Activated naive CD8-positive, alpha-beta T cell treated with anti-CD3 and anti-CD28 coated beads, Interleukin-2, amount 50 U/mL, for 16 hours (primary cell): ENCODE measurements at places on chromosomes 1 and 21.
A peak's percentile ranks its signal among the peaks of the same experiment; 100 is the strongest.

DNA sequence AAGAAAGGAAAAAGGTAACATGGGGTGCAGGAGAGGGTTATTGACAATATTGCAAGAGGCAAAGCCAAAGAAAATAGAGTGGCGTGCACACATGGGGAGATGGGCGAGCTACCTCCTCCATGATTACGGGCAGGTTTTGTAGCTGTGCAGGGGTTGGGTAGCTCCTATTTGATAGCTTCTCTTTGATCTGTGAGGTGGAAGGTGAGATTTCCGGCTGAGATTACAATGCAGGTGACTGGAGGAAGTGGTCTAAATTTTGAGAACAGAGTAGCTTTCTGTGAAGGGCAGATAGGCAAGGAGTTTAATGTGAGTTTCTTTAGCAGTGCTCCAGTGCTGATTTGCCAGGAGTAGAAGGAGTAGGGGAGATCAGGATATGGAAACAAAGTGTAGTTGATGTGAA lies 263.4 kb downstream of the PLA2G4A start:
- DNase-seq = no peak

DNA sequence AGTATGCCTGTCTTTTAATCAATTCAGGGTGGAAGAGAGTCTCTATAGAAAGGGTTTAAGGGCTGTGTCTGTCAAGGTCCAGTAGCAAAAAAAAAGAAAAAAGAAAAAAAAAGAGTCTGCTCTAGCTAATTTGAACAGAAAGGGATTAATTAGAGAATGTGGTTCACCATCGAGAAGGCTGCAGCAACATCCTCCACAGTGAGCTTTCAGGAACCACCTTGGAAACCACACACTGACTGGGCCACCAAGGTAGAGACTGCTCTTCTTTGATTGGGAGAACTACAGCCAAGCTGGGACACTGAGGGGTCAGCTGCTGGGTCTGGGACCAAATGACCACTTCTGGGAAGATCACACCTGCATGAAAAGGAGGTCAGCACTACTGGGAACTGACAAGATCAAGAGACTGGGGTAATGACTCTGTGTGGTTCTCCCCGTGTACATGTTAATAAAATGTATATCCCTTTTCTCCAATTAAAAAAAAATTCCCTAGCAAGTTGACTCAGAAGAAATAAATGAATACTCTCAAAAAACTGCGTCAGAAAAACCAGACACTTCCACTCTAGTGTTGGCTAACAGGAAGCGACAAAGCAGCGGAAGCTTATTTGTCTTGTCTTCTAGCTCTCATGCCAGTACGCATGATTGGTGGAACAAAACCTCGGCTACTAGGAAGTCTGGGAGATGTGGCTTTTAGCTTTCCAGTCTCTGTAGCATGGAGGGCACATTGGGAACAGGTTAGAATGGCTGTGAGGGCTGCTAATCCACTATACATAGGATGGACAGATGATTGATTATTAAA lies 60.0 kb upstream of the IVNS1ABP start:
- DNase-seq = no peak

DNA sequence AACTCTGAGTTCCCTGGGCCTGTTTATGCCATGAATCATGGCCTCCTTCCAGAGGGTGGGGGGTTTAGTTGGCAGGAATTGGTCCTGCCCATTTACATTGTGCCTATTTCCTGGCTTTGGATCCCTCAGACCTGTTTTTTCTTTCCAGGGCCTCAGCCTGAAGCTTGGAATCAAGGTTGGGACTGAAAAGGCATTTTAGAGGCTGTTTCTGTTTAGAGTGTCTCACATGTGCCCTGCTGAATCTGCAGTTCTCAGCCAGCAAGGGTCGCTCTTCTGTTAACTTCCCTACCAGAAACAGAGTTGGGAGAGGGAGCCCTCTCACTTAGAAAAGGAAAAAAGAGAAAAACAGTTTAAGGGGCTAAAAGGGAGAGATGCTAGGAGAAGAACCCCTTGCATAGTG lies 191.1 kb downstream of the PTPRC start:
- no peak for DNase-seq

DNA sequence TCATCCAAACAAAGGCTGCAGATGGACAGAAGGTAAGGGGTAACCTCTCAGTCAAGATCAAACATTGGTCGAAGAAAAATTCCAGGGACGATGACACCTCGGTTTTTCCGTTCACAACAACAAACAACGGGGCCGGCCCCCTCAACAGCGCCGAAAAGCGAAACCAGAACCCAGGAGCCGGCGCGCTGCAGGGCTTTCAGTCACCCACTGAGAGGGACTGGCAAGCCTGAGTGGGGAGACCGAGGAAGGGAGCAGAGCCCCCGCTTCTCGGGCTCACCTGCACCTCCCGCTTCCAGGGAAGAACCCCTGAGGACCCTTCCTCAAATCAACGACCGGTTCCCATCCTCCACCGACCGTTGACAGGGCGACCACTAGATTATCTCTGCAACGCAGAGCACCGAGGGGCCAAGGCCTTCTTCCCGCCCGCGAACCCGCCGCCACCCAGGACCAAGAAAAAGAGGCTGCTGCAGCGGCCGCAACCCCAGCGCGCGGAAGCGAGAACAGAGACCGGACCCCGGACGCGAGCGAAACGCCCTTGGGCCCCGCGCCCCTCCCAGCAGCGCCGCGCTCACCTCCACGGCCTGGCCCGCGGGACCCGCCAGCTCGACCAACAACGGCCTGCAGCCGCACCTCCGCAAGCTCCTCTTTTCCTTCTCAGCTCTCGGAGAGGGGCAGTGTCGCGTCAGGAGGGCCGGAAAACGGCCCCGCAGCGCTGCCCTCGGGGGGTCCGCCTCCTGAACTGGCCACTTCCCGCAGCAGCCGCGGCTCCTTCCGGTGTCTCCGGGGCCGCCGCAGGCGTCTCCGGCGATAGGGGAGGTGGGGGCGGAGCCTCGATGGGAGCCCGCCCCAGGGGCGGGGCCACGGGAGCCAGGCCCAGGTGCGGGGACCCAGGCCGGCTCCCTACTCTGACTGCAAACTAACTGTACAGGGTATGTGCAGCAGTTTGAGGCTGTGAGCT lies at the start of gene USP33:
USP33 (minus strand) TSS at position 782 of the 958 bp plus-strand sequence. CDS start 18,155 bp downstream, outside the sequence.
- peak; percentile 85 for DNase-seq

DNA sequence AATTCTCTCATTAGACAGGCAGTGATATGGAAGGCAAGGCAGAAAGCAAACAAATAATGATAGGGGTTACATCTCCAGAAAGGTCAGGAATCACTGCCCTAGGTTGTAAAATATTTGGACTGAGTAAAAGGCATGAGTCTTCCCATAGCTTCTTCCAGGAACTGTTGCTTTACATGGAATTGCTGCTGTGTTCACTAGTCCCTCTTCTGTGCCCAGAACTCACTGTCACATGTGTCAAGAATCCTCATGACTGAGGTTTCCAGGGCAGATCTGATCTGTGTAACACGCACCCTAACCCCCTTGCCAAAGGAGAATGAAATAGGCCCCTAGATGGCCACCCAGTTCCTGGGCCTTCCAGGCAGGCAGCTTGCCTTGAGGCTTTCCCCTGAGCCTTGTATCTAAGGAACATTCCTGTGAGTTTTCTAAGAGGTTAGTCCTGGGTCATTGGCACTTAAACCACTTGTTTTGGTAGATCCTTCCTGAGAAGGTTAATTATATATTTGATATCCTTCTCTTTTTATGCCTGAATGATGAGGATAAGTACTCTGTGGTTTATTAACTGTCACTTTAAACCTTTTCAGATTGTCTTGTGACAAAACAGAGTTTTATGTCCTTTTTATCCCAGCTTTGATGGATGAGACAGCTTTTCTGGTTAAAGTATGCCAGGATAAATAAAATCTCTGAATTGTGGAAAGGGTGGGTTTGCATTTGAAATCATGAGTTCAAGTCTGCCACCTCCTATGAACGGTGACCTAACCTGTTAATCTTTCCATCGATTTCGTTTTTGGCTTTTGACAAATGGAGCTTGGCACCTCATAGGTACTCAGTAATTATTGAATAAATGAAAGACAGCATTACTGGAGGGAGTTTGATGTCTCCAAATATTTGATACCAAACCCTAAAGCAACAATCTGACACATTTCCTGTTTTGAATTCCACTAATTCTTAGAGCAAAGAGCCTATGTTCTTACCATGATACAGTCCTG lies 163.3 kb downstream of the DHRS3 start:
- no peak for DNase-seq

- no peak for DNase-seq
Measured at GRCh38 chr1:234960722-234961455, 167.7 kb downstream of the TOMM20 start.

GRCh38 chr1:154886281-154887015 lies 16.4 kb upstream of the KCNN3 start:
- DNase-seq = no peak

- DNase-seq = no peak
Measured at GRCh38 chr1:212351588-212352362, 62.9 kb downstream of the PACC1 start.

GRCh38 chr1:206469933-206470691 lies at the start of gene IKBKE:
Gene IKBKE, plus strand, starts transcription at chr1:206470476. Its CDS starts 2,752 bp downstream, at chr1:206473228.
- no peak for DNase-seq

- no peak for DNase-seq
Measured at GRCh38 chr1:231883382-231883781, 256.8 kb downstream of the DISC1 start.

DNA sequence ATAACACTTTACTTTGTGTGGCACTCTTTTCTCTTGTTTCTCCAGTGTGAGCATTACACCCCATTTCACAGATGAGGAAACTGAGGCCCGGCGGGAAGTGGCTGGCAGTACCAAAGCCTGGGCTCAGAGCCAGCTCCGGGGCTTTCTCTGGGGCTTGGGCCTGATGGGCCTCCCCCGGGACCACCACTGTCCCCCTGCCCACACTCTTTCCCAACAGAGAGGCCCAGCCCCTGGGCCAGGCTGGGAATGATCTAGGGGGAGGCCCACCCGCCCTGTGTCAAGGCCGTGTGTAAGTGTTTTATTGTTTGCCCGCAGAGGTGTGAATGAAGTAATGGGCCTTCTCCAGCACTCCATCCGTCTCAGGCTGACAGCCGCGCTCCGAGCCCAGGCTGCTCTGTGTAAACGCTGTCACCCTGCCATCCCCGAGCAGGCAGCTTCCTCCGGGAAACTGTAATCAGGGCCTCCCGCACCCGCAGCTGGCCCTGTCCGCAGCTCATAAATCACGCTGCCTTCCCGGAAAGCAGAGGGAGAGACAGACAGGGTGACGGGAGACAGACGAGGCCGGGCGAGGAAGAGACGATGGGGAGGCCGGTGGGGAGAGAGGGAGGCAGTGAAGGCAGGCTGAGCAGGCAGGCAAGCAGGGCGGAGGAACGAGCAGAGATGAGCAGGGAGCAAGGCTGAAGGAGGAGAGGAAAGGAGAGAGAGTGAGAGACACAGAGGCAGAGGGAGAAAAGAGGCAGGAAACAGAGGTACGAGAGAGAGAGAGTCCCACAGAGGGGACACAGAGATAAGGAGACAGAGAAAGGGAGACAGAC lies 109.7 kb upstream of the ZBTB40 start:
- no peak for DNase-seq

DNA sequence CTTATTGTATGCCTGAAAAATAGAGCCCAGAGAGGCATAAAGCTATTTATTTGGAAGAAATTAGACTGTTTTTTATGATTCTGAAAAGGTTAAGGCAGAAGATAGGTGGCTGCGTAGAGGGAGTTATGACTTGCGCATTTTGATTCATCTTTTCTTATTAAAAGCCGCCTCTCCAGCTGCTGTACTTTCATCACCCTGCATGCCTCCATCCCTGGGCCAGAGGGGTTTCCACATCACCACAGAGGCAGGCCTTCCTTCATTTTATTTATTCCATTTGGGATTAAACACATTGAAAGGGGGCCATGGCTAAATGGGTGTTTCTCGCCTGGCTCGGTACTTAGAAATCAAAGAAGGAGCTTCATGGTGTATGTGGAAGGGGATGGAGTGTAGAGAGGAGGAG lies 14.6 kb upstream of the RGS8 start:
- no peak for DNase-seq

- no peak for DNase-seq
Measured at GRCh38 chr1:169970114-169970513, 76.4 kb upstream of the SCYL3 start.

DNA sequence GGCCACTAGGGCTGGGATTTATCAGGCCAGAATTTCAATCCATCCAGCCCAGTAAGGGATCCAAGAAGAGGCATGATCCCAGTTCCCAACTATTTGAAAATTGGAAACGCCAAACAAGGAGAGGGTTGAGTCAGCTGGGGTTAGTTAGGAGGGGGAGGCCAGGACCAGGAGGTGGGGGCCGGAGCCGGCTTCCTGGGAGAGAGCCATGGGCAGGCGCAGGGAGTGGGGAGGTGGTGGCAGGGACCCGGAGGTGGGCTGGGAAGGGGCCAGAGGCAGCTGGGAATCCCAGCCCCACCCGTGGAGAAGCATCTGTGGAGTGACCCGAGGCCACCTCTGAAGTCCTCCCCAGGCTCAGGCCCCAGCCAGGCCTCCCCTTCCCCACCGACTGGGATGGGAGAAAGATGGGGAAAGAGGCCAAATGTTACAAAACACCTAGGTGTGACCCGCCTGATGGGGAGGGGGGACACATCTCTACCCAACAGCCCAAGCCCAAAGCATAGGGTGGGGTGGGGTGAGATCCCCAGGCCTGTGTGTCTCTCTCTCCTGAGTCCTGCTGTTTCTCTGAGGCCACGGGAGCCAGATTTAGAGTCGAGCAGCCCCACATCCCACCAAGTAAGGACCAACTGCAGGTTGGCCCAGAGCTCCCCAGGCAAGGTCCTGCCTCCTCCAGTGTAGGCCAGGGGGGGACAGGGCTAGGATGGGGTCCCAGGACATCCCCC lies 10.1 kb downstream of the HSPG2 start:
- no peak for DNase-seq

- no peak for DNase-seq
Measured at GRCh38 chr1:41467673-41468072, 16.8 kb downstream of the EDN2 start.

- no peak for DNase-seq
Measured at GRCh38 chr1:224512600-224513151, 78.1 kb upstream of the WDR26 start.

- no peak for DNase-seq
Measured at GRCh38 chr1:206116191-206116872, 856 bp downstream of the AVPR1B start.

- DNase-seq = no peak
Measured at GRCh38 chr1:99963041-99963795, 6.6 kb upstream of the SLC35A3 start.

GRCh38 chr1:5645929-5646328 lies 346.3 kb downstream of the NPHP4 start:
- DNase-seq = no peak

- no peak for DNase-seq
Measured at GRCh38 chr1:145863282-145864018, 4.6 kb upstream of the PIAS3 start.

- DNase-seq = no peak
Measured at GRCh38 chr1:147821883-147822282, 61.5 kb upstream of the GJA5 start.

GRCh38 chr1:235759336-235759735 lies 107.4 kb downstream of the LYST start:
- DNase-seq = no peak

DNA sequence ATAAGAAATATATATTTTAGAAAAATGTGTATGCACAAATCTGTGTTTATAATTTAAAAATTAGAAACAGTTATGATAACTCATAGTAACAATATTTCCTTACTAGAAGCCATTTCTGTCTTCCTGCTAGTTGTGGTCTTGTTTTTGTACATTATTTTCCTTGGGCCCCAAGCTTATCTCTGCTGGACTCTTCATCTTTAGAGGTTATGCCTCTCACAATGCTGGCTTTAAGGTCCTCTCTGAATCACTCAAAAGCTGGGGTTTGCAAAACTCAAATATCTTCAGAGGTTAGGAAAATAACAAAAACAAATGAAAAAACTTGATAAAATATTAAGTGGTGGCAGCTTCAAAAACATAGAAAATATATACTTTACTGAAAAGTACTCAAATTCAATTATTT lies 133.8 kb downstream of the PTPRC start:
- no peak for DNase-seq

GRCh38 chr1:206509612-206510257 lies 2.4 kb downstream of the RASSF5 start:
- no peak for DNase-seq

GRCh38 chr1:157198619-157199420 lies 60.6 kb upstream of the ETV3 start:
- DNase-seq = no peak
